ENCODE measurements at places on chromosomes 5 and 9.

DNA sequence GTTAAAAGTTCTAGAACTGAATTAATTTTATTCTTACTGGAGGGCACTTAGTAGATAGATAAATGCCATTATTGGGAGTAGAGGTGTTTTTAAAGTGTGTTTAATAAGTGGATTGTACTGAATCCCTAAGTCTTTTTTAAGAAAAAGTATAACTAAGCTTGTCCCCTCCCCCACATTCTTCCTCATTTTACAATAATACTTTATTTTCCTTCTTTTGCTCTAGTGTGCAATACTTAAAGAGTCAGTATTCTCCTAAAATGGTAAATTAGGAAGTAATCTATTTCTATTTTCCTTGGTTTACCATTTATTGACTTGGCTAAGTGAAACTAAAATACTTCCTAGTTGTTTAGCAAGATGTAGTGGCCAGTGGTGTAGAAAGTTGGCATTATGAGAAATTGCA is 11.6 kb downstream of the UBLCP1 start:
- no peak for DNase-seq

GRCh38 chr9:122991370-122991830 is 42.1 kb upstream of the GPR21 start:
- peak; percentile 31 for DNase-seq

DNA sequence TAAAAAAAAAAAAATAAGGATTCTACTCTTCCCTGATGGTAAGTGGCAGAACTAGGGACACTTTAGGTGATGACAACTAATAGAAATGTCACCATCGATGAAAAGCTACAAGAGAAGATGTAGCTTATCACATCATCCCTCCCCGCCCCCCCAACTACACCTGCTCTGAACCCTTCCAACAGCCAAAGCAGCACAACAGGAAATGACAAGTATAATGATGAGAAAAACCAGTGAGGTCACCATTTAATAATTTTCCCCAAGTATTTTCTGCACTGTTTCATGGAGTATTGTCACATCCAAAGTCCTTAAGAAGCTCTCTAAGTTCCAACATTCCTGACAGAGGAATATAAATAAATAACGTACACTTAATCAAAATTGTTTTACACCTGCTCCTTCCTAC is 221.4 kb downstream of the EFNA5 start:
- no peak for DNase-seq

- DNase-seq = no peak
These were observed 78.1 kb downstream of the MACROH2A1 start for GRCh38 chr5:135320718-135321484.

DNA sequence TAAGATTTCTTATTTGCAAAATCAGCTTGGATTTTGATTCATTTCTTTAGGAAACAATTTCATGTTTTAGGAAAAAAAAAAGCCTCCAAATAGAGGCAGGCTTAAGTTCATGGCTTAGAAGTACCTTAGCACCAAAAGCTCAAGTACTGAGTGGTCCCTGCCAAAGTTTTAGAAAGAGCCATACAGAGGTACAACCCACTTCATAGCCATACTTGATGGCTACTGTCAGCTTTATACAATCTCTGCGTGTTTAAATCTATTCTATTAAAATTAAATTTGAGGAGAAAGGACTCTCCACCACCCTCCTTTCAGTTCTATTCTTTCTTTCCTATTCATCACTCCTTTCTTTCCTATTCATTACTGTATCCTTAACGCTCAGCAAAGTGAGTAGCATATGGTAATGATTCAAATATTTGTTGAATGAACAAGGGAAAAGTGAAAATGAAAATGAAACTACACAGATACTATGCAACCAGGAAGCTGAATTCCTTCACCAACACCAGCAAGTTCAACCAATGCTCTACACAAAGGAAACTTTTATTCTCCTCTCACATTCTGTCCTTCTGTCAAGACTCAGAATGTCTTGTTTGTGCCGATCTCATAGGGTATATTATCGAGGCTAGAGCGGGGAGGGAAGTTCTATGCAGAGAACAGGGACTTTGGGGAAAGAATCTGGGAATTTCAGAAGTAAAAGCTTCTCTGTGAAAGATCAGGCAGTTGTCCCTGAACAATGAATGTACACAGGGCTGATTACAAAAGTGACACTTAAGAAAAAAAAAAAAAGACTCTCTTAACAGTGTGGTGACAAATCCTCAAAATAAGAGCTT is 138.6 kb upstream of the SPEF2 start:
- no peak for DNase-seq

DNA sequence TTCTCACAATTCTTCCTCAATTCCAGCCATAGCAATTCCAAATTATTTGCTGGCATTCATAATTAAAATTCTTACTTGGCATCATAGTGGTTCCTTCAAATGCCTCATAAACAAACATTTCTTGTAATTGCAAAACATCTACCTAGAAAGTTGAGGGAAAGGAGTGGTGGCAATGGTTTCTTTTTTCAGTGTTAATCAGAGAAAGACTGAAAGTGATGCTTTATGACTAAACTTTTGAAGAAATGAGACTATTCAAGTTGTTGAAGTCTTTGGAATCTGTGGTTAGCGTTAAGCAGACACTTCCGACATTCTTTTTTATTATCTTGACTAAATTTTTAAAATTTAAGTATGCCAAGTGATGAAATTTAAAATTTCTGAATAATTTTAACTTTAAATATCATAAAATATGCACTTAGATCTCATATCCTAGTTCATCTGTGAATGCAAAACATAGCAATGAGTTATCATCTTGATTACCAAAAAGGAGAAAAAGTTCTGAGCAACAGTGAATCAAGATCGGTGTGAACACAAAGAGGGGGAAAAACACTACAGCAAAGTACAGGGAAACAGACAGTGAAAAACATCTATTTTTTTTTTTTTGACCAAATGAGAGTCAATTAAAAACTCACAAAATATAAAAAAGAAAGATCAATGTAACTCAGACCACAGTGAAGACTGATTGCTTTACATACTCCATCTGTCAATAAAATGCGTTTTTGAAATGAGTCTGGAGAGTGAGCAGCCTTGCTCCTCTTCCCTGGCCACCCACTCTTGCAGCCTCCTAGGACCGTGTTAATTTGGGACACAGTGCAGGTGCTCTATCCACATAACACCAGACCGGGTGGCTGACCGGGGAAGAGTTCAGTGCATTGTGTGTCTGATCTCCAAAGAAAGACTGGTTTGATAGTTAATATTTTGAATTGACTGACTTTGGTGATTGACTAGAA is 20.6 kb upstream of the IL7R start:
- DNase-seq = no peak

GRCh38 chr9:104863180-104863883 is 64.6 kb downstream of the ABCA1 start:
- peak; percentile 27 for DNase-seq

DNA sequence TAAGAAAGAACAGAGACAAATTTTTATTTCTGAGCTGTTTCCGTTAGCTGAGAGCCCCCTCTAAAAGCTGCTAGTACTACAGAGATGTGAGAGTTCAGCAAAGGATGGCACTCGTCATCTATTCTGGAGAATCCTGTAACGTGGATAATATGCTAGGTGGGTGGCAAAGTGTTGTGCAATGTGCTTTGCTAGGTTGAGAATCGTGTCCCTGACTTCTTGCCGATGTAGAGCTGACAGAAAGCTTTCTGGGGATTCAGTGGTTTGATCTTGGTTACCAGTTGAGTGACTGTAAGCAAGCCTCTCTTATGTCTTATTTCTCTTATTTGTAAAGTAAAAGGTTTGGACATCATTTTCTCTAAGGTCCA is 298.3 kb upstream of the ACTBL2 start:
- DNase-seq = no peak

DNA sequence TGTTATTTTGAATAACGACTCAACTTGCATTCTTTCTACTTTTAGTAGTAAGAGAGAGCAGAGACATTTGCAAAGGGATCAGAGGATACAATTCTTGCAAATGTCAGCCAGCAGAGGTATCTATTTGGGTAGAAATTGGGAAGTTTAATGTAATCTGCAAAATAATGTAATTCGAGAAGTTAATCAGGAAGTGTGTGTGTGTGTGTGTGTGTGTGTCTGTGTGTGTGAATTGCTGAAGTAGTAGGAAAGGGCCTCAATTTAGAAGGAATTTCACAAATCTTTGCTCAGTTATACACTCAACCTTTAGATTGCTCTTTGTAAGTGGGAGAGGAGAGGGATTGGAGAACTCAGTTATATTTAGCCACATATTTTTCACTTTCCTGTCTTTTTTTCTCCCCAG is 11.0 kb upstream of the IFNA1 start:
- DNase-seq = no peak

- DNase-seq = no peak
These were observed 504.8 kb downstream of the DIRAS2 start for GRCh38 chr9:90137801-90138200.

- DNase-seq = no peak
These were observed 52.1 kb downstream of the PPARGC1B start for GRCh38 chr5:149782018-149782894.

DNA sequence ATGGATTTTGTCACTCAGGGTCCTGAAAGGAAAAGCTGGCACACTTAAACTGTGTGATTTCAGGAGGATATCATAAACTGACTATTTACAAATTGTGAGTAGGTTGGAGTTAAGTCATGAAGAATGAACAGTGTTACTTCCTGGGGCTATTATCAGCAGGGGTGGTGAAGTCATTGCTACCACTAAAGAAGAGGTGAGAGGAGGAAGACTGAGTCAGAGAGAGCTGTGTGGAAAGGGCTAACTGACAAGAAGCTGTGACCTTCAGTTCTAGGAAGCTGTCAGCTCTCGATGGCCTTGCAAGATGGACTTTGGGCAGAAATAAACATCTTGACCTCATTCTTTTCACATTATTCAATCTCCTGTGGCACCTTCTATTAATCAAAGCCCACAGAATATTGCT is 72.3 kb upstream of the STARD4 start:
- peak; percentile 11 for DNase-seq

- DNase-seq = no peak
These were observed 24.2 kb downstream of the KCNIP1 start for GRCh38 chr5:170527991-170528390.

- no peak for DNase-seq
These were observed 3.9 kb downstream of the BNC2 start for GRCh38 chr9:16866587-16866986.

- DNase-seq = no peak
These were observed 450.5 kb upstream of the MPDZ start for GRCh38 chr9:13729955-13730354.

- no peak for DNase-seq
These were observed 500.1 kb downstream of the CCDC171 start for GRCh38 chr9:16052757-16053530.

DNA sequence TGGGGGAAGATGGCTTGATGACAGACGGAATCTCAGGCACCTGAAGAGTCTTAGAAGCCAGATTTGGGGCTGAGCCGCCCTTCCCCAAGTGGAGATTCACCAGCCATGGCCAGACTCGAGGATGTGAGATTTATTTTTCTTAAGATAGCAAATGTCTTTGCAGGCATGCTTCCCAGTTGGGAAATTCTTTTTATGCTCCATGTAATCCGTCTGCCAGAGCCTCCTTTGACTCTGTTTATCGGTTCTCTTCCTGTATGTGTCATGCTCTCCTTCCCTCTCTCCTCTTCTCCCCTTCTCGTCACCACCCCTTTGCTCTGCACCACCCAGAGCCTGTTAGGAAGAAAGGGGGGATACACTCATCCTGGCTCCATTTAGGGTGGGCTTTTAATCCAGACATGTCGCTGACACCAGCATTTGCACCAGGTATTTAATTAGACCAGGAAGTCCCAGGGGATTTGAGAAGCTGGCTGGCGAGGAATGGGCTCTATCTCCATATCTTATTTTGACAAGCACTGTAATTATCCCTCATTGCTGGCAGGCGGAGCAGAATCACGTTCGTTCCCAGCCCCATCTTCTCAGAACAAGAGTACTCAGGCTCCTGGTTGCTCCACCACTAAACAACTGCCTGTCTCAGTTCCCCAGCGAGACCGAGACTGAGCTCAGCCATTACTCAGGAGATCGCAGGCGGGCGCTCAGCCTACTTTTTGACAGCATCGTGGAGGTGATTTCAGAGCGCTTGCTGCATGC is 50.9 kb downstream of the KCNIP1 start:
- DNase-seq = no peak

- no peak for DNase-seq
These were observed 50.3 kb downstream of the MTAP start for GRCh38 chr9:21852754-21853153.

DNA sequence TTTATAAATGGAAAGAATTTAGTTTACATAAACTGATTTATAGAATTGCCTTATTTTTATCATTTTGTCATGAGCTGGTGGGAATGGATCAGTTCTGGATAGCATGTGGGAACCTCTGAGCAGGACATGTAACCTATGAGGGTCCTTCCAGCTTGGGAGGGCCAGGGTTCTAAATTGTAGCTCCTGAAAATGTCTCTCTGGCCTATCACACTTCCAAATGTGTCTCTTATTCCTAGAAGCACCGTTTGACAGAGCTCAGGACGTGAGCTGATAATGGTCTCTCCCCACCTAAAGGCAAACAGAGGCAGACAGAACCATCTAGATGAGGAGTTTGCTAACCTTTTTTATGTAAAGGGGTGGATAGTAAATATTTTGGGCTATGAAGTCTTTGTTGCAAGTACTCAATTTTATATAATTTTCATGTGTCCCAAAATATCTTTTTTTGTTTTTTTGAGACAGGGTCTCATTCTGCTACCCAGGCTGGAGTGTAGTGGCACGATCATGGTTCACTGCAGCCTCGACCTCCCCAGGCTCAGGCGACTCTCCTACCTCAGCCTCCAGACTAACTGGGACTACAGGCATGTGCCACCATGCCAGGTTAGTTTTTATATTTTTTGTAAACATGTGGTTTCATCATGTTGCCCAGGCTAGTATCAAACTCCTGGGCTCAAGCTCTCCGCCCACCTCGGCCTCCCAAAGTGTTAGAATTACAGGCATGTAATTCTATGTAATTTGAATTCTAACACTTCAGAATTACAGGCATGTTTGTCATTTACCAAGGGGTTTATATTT is 4.0 kb downstream of the TRAF1 start:
- no peak for DNase-seq

GRCh38 chr5:176836811-176837706 is 26.7 kb downstream of the UNC5A start:
- no peak for DNase-seq

- no peak for DNase-seq
These were observed 31.7 kb downstream of the FAM81B start for GRCh38 chr5:95422838-95423237.

- peak; percentile 47 for DNase-seq
These were observed 11.8 kb upstream of the EXOC3 start for GRCh38 chr5:431001-431710.

DNA sequence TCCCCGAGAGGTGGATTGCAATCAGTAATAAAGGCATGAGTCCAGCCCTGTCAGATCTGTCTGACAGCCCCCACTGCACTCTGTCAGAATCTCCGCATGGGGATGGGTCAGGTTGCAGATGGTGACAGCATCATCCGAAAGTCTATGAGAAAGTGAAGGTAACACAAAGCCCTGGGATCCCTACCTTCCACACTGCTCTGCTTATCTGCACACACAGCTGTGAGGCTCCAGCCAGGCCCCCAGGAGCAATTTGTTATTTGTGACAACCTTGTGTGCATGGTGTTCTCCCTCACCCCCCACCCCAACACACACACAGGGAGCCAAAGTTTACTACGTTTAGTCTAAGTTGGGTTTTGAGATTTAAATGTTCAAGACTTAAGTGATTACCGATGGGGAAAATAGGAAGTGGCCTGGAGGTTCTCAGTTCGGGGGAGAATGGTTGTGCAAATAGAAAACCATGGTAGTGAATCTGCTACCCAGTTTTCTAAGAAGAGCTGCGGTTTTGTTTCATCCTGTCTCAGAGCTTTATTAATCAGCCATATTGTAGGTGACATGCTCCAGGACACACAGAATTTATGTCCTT is 92.7 kb downstream of the SV2C start:
- peak; percentile 34 for DNase-seq
